ENCODE measurements at places on chromosomes 5 and 9. TPM values are rescaled to one million over a fixed set of nuclear protein-coding genes. Genes with fewer than 3 reads are reported as not detected.

Gene DAB2IP
- 30.0 TPM for total RNA-seq

Gene ST8SIA4
- total RNA-seq, result not detected

Gene AFAP1L1
- total RNA-seq, result 0.12 TPM

Gene SV2C
- 0.43 TPM for total RNA-seq

Gene ZNF462
- total RNA-seq, result 0.06 TPM

Gene SMIM33
- not detected for total RNA-seq

Gene QRFP
- total RNA-seq, result not detected

Gene PAPPA
- 0.44 TPM for total RNA-seq

Gene NTNG2
- total RNA-seq, result 0.37 TPM

Gene MARVELD2
- not detected for total RNA-seq

Gene NR5A1
- total RNA-seq, result 0.54 TPM

Gene TAF11L13
- total RNA-seq, result not detected

Gene SLC46A2
- total RNA-seq, result not detected

Gene PCDHGA2
- total RNA-seq, result not detected

Gene FGD3
- total RNA-seq, result 0.06 TPM

Gene PCDHGC3
- 7.7 TPM for total RNA-seq

Gene CCDC171
- 2.4 TPM for total RNA-seq

Gene HAVCR2
- not detected for total RNA-seq

Gene IFNA16
- not detected for total RNA-seq

Gene MYMK
- total RNA-seq, result not detected

Gene CTXN3
- not detected for total RNA-seq

Gene SCAI
- 3.5 TPM for total RNA-seq

Gene ZFP37
- total RNA-seq, result 5.4 TPM

Gene ZNF354C
- total RNA-seq, result 0.43 TPM

Gene FOXD4L4
- total RNA-seq, result not detected

Gene BSPRY
- total RNA-seq, result 0.64 TPM

Gene GLRA1
- not detected for total RNA-seq

Gene FLT4
- total RNA-seq, result 15.7 TPM

Gene SERF1A
- total RNA-seq, result 46.1 TPM

Gene ARHGEF28
- 0.03 TPM for total RNA-seq

Gene OTULINL
- total RNA-seq, result 0.25 TPM

Gene IFNB1
- total RNA-seq, result not detected

Gene FAF2
- 29.4 TPM for total RNA-seq

Gene NUTM2G
- total RNA-seq, result not detected

Measured in G401 (cell line).